Fibroblast of skin of scalp (primary cell): ENCODE measurements at places on chromosomes 12 and 14.
A peak's percentile ranks its signal among the peaks of the same experiment; 100 is the strongest.

GRCh38 chr12:12683725-12684124 lies 12.3 kb downstream of the GPR19 start:
- no peak for DNase-seq

DNA sequence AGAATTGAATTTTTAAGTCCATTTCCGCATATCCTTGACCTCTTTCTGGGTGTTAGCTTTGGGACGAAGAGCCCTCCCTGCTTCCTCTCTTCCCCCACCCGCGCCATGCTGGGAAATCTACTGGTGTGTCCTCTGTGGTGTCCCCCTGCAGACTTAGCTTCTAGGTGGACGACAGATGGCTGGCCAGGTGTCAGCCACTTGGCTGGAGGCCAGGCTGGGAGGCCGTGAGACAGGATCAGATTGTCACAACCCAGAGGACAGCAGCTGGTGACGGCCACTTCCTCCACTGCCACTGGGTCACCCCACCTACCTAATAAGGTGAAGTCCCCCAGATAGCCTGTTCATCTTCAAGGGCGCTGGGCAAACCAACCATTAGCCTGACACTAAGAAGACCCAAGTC lies 13.3 kb upstream of the DTX1 start:
- no peak for DNase-seq

DNA sequence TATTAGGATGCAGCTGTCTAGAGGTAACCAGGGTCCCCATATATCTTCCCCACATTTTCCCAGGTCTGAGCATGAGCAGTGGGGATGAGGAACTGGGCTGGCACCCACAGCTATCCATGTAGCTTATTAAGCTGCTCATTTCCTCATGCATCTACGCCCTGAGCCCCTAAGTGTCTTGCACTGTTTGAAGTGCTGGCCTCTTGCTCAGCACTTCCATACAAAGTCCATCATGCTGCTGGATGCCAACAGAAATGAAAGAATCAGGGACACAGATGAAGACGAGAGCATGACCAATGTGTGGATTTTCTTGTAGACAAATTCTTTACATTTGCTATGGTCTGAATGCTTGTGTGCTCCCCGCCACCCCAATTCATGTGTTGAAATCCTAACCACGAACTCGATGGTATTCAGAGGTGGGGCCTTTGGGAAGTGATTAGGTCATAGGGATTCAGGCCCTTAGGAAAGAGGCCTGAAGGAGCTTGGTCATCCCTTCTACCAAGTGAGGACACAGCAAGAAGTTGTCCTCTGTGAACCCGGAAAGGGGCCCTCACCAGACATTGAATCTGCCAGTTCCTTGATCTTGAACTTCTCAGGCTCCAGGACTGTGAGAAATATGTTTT lies 54.5 kb downstream of the C12orf75 start:
- peak; percentile 80 for DNase-seq

DNA sequence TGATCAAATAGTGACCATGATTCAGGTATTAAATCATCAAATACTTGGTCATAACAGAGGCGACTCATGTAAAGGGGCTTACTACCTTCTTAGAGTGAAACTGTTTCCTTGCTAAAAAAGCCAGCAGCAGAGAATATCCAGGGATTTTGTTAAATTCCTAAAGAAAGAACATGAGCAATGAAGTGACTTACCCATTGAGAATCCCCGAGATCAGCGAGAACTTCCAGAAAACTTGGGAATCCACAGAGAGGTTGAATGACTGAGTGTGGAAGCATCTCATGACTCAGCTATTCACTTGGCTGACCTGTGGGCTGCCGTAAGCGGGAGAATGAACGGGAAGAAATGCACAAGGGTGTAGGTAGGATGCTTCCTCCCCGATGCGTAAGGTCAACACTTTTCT lies 85.3 kb upstream of the KCNA1 start:
- DNase-seq = peak; percentile 85

DNA sequence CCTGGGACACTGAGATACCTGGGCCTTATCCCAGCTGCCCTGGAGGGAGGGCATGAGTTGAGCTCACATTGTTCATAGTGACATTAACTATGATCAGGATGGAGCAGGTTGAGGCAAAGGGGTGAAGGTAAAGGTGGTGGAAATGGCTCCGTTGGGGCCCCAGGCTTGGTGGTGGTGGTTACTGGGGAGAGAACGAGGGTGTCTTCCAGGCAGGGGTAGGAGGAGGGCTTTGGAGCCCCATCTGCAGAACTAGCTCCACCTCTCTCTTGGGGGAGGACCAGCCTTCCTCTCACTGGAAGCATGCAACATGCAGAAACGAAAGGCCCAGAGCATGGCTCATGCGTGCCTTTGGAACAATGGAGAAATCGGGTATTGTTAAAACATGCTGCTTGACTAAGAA lies 217.0 kb downstream of the SLC41A2 start:
- DNase-seq = no peak

DNA sequence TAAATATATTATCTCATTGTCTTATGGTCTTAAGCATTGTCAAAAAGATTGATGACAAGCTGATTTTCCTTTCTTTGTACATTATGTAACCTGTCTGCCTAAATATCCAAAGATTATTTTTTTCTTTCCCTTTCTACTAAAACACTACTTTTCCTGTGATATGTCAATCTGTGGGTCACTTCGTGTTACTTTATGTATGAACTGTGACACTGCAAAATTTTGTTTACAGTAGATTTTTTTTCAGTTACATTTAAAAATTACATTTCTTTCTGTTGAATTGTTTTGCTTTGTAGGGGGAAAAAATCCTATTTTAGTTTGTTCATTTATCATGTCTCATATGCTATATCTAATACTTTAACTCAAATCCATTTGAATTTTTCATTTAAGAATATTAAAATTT lies 392.3 kb upstream of the ATXN7L3B start:
- DNase-seq = no peak
